ENCODE measurements at places on chromosomes 7 and 10.

DNA sequence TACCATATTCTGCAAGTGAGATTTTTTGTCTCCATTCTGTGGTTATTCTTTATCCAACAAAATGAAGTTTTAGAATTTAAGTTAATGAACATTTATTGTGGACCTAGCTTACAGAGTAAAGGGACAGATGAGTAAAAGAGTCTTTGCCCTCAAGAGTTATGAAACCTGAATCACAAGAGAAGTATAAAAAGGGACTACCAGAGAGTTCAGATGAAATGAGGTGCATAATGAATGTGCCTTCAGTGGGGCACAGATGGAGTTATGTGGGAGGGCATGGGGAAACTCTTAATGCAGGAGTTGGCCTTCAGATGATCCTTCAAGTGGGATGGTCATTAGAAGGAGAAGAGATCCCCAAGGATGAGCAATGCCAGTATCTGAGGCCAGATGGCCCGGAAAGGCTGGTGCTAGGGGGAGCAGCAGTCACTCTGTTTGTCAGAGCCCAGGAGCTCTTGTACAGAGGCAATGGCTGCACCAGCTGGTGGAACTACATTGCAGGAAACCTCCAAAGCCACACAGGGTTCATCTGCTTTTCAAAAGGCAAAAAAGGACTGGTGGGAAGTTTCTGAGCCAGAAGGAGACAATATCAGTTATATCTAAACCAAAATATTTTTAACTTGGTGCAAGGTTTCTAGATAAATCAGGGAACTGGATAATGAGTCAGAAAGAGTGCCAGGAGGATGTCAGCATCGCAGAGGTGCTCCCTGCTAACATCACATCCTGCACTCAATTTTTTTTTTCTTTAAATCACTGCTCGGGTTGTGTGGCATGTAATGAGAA, 162.0 kb downstream of the KLF6 start:
- no peak for DNase-seq

DNA sequence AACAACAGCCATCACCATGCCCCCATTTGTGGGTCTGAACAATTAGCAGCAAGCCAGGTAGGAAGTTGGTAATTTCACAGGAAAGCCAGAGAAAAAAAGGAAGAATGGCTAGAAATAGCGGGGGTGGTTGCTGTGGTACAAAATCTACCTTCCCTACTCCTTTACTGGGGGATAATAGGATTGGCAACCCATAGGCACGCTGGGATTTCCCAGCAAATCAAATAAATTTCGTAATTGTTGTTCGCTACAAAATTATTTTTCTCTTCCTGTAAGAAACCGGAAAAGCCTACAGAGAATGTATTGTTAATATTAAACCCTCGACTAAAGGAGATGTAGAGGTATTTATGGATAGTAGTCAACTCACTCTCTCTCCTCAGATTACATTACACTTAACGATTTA, 123.9 kb downstream of the DOCK4 start:
- DNase-seq = no peak

DNA sequence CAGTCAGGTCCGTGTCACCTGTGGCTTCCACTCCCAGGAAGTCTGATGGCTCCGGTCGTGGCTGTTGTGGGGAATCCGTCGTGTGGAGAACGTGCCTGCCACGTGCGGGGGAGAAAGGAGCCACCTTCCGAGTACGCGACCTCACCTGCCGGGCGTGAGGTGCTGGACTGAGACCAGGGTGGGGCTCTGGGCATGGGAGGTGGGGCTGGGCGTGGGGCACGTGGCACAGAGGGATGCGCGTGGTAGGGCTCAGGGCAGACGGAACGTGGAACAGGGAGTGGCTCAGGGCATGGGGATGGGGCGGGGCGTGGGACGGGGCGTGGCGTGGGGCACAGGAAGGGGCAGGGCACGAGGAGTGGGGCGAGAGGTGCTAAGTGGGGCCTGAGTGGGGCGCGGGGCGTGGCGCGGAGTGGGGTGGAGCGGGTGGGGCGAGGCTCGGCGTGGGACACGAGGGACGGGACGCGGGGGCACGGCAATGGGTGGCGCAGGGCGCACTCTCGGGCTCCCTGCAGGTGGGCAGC, 64.8 kb downstream of the C10orf143 start:
- DNase-seq = peak; percentile 74

- DNase-seq = no peak
Observed at GRCh38 chr7:135706038-135706742, 21.8 kb downstream of the SLC13A4 start.
